ENCODE measurements at places on chromosomes 1 and 21.

- no peak for DNase-seq
These were observed 10.3 kb downstream of the ARHGEF2 start for GRCh38 chr1:155968051-155968400.

DNA sequence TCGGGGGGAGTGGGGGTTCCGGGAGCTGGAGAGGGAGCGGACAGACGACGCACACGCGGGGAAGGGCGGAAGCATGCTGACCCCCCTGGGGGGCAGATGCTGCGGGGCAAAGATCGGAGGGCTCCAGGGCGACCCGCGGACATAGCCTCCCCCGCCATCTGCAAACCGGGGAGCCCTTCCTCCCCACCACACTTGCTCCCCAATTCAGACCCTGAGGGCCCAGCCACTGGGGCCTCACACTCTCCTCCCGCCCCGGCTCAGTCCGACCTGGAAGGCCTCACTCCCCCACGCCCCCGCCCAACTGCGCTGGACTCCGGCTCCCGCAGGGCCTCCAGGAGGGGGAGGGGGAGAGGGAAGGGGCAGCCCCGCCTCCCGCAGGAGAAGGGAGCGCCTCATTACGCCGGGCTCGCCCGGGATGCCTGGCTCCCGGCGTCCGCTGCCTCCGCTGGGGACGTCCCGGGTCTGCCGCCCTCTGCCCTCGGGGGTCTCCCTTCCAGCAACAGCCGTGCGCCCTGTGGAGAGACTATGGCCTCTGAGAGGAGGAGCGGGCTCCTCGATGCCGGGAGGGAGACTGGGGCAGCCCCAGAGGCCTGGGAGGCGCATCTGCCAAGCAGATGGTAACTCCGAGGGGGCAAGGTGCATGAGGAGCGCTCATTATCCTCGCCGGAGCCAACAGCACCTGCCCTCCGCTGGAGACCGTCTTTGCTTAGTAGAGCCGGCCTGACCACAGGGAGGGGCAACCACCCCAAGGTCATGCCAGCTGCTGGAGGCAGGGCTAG, 636 bp upstream of the CAMK2N1 start:
- peak; percentile 42 for DNase-seq

DNA sequence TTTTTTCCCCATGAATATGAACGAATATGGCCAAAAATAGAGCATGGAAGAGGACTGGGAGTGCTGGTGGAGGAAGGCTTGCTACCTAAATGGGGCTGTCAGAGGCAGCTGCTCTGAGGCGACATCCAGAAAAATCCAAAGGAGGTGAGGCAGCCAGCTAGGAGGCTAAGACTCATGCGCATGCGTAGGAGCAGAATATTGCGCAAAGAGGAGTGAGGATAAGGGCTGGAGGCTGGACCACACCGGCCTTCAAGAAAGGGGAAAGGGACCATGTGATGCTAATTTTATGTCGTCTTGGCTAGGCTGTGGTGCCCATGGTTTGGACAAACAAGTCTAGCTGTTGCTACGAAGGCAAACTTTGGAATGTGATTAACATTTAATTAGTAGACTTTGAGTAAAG, 30.5 kb downstream of the HEYL start:
- DNase-seq: no peak

- DNase-seq: peak; percentile 52
These were observed 4.5 kb upstream of the CRABP2 start for GRCh38 chr1:156709757-156710489.

DNA sequence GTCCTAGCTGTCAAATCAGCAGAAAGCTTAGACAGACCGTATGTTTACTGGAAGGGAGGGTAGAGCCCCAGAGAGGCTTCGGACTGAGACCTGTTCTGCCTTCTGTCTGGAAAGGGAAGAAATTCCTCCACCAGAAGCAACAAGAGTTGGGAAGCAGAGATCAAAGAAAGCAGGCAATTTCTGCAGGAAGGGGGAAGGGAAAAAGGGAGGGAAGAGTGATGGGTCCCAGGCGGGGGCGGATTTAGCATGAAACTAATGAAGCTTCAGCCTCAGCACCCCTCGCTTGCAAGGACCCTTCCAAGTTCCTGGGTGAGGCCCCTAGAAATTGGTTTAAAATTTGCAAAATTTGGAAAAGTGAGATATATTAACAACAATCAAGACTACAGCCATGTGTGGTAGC, 26.6 kb upstream of the FAM20B start:
- no peak for DNase-seq

- DNase-seq: no peak
These were observed 7.1 kb downstream of the CLIC6 start for GRCh38 chr21:34675871-34676270.

DNA sequence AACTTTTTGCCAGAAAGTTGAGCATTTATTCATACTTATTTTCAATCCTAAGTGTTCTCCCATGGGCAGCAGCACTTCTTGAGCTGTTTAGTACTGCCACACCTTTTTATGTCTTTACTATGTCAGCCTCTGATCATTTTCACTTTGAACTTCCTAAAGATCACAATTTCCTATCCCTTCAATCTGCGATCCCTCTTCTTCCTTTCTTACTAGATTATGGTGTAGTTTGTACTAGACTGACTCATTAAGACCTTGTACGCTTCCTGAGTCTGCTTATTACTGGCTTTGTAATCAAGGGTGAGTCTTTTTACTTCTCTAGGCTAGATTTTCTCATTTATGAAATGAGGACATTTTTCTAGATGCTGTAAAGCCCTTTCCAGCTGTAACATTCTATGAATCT, 55.1 kb downstream of the LRIG2 start:
- peak; percentile 34 for DNase-seq

- DNase-seq: no peak
These were observed 490 bp upstream of the FAM110D start for GRCh38 chr1:26158271-26158907.

DNA sequence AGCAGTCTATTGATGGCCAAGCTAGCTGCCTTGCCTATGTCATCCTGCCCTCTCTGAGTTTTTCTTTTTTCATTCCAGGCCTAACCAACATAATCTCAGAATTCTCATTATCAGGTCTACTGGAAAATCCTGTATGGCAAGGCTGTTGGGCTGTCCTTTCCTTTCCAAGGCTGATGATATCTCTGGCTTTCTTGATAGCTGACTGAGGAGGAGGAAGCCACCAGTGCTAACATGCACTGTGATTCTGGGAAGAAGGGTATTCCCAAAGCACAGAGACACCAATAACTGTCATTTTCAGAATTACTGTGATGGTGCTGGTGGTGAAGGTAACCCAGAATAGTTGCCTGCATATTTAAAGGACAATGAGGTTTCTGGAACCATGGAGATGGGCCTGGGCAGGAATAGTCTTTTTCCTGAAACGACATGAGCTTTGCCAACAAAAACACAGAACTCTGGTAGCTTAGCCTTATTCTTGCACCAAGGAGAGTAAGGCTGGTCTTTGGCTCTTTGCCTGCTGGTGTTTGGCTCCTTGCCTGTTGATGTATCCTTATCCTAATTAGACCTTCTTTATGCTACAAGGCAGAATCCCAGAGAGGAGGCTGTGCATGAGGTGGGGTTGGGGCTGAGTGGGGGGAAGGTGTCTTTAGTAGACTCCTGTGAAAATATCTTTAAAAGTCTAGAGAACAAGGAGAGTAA, 157.4 kb downstream of the TNFSF18 start:
- DNase-seq: peak; percentile 91

DNA sequence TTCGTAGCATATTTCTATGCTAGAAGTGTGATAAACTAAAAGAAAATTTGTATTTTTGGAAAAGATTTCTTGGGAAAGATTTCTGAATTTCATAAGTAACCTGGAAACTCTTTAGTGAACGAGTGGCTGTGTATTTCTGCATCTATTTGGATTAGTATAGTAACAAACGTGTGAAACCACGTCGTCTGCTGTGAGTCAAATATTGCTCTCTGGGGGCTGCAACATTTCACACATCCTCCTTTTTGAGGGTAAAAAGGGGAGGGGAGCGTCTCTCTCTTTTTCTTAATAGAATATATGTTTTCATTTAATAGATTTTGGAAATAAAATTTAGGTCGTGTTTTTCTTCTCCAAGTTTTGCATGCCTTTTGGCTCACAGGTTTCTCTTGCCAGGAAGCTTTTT, 44.8 kb downstream of the LHX9 start:
- no peak for DNase-seq
